ENCODE measurements at places on chromosomes 7 and 10.

- DNase-seq, result no peak
Observed at GRCh38 chr7:102426268-102427018, 6.9 kb upstream of the ORAI2 start.

DNA sequence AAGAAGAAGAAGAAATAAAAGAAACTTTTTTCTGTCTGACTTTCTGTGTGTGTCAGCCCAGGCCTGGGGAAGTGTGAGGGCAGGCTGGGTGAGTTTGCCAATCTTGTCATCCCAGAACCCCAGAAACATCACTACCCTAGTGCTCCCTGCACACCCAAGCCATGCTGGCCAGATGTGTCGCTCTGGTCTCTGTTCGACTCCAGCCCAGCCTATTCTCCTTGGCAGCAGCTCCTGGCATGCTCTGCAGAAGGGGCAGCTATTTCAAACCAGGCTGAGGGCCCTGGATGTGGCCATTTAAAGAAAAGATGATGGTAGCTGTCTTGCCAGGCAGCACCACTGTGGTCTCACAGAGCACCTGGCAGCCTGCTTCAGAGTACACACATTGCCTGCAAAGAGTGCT, 334.1 kb downstream of the RPS24 start:
- DNase-seq, result no peak

GRCh38 chr7:94054130-94054529, 50.0 kb upstream of the BET1 start:
- no peak for DNase-seq

DNA sequence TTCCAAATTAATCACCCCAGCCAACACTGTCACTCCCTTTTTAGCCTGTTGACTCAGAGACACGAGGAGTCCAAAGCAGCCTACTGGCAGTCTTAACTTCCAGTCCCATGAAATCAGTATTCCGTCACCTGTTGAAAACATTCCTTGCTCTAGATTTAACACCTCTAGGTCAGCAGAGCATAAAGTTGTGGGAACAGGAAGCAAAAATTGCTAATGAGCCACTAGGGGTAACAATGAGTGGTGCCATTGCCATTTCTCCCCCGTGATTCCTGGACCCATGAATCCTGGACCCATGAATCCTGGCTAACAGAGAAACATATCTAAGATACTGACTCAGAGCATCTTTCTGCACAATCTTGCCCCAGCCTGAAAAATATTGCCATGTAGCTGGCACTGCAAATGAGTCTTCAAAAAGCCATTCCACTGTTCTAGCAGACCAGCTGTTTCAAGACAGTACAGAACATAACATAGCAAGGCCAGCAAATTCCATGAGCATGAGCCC, 252.7 kb upstream of the PTER start:
- no peak for DNase-seq

- DNase-seq, result peak; percentile 43
Observed at GRCh38 chr10:35765066-35765527, 123.0 kb upstream of the FZD8 start.

DNA sequence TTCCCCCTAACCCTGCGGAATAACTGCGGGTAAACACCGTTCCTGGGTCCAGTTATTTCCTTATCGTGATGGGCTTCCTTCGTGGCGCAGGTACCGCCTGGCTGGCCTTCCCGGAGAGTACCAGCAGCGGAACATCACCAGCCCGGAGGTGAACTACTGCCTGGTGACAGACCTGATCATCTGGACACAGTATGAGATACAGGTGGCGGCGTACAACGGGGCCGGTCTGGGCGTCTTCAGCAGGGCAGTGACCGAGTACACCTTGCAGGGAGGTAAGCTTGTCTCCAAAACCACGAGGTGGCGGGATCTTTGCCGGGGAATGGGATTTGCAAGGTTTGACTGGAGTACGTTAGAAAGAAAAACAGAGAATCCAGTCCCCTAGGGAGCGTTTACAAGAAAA, 665.0 kb upstream of the FOXK1 start:
- DNase-seq, result no peak

GRCh38 chr10:44352316-44353127, 32.4 kb downstream of the CXCL12 start:
- DNase-seq, result peak; percentile 69

DNA sequence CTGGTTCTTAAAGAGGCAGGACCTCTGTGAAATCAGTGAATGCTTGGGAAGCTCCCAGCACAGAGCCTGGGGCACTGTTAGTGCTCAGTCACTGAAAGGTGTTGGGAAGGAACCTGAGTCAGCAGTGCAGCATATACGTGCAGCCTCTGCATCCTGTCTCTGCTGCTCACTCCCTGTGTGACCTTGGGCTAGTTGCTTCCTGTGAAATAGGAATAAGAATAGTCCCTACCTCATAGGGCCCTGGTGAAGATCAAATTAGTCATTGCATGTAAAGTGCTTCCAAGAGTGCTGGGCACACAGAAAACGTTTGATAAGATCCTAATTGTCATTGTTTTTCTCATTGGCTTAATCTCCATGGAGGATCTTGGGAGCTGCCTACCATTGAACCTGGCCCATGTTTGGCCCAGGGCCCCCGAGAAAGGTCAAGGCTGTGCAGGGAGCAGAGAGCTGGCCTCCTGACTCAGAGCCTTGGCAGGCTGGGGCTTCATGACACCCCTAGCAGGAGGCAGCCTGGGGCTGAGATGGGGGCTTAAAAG, 73.3 kb upstream of the COL13A1 start:
- DNase-seq, result no peak

- no peak for DNase-seq
Observed at GRCh38 chr10:127976286-127976685, 69.4 kb downstream of the PTPRE start.

DNA sequence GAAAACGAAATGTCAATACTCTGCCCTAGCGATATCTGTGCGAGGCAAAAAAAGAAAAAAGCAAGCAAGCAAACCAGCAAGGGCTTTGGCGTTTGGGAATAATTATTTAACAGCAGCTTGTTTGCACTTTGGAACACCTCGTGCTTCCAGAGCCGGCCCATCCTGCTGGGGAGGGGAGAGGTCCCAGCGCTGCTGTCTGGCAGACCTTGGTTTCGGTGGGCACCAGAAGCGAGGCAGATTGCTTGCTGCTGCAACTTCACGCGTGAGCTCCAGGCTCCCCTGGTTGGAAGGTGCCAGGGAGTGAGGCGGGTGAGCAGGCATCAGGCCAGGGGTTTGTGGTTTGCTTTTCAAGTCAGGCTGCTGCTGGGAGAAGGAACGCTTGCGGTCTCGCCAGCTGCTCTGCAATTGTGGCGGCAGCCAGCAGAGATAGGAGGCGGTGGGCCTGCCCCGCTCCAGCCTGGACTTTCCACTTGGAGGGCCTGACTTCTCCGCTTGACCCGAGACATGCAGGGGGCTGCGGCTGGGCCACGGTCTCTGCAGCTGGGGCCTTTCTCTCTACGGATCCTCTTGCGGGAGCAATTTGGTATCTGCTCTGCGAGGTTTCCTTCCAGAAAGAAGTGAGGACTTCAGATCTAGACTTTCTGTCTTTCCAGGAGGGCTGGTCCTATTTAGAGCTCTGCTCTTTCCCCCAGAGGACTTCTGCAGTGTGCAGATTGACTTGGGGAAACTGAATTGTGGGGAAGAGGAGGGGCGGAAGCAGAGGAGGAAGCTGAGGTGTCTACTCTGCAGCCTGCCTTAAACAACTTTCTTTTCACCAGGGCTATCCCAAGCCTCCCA, 131.4 kb downstream of the PRPF18 start:
- peak; percentile 92 for DNase-seq

- no peak for DNase-seq
Observed at GRCh38 chr10:88070080-88070880, 206.9 kb downstream of the PTEN start.

DNA sequence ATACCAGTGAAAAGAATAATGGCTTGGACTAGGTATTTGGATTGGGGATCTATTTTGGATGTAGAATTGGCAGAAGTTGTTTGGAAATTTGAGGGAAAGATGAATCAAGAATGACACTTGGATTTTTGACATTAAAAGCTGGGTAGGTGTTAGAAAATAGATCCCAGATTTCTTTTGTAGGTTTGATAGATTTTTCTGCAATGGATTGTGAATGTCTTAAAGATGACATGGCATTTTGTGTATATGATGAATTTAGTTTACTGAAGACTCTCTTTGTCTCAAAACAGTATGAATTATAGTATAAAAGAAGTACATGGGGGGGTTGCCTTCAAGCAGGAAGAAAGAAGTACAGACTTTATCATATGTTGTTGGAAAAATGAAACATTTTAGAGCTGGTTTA, 75.8 kb downstream of the MPLKIP start:
- no peak for DNase-seq

DNA sequence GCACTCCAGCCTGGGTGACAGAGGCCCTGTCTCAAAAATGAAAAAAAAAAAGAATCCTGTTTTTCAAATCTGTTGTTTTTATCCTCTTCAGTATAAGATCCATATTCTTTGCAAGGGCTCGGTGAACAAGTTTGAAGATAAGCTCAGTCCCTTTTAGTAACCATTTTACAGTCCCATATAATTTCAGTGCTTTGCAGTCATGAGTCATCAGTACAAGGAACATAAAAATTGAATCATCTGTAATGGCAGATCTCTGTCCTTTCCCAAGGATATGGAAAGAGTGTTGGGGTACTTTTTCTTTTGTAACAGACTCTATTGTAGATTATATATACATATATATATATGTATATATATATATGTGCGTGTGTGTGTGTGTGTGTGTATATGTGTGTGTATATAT, 52.2 kb upstream of the ZPBP start:
- no peak for DNase-seq

GRCh38 chr7:159098811-159099655, 45.6 kb downstream of the VIPR2 start:
- DNase-seq, result no peak

- no peak for DNase-seq
Observed at GRCh38 chr10:71679425-71679824, 40.2 kb downstream of the C10orf105 start.

GRCh38 chr7:136807598-136807997, 60.9 kb upstream of the CHRM2 start:
- no peak for DNase-seq

GRCh38 chr7:96426027-96426426, 104.1 kb upstream of the SLC25A13 start:
- no peak for DNase-seq

DNA sequence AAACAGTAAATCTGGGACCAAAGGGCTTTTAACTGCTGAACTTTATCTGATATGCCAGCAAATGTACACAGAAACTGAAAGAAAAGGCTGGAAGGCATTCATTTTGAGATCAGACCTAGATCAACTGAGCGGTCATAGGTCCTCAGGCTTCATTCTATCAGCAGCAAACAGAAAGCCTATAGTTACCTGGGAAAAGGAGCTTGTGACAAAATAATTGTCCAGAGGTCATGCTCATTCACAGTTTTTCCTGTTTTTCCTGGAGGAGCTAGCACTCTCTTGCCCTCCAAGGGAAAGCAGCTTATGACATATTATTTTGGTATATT, 320.2 kb downstream of the AHR start:
- no peak for DNase-seq

- DNase-seq, result peak; percentile 51
Observed at GRCh38 chr10:30671026-30671616, 41.6 kb upstream of the LYZL2 start.

GRCh38 chr10:125662584-125662983, 20.4 kb downstream of the TEX36 start:
- no peak for DNase-seq

- DNase-seq, result no peak
Observed at GRCh38 chr10:14358886-14359573, 28.3 kb upstream of the FRMD4A start.

DNA sequence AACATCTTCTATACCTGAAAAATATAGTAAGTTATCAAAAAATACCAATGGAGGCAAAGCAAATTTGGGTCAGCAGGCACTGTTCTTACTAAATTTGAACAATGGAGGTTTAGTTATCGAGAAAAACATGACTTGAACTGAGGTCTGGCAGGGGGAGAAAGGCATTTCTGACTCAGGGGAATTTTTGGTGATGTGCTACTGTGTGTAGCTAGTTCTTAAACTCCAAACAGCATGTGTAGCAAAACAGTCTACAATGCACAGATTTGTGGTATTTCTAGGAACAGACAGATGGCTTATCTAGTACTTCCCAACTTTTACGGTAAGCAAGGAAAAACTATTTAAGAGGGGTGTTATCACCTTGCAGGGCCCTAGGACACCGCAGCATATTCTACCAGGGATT, 311.6 kb upstream of the LRRN3 start:
- no peak for DNase-seq

- DNase-seq, result no peak
Observed at GRCh38 chr10:105834261-105835059, 1193.4 kb downstream of the SORCS3 start.

DNA sequence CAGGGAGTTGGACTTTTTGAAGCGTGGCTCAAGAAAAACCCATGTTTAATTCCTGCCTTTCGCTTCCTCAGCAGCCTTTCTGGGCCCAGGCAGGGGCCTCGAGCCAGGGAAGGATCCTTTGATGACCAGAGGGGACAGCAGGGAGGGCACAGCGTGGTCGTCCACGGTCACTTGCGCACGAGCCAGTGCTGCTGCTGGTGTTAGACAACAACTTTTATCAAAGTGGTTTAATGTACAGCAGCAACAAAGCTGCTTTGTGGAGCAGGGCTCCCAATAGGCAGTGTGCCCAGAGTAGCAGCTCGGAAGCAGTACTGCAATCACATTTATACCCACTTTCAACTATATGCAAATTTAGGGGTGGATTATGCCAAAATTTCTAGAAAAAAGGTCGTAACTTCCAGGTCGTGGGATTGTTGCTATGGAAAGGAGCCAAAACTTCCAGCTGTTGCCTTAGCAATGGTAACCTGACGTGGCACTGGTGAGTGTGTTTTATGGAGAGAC, 6.1 kb downstream of the GIMAP1 start:
- no peak for DNase-seq

- DNase-seq, result no peak
Observed at GRCh38 chr10:84135836-84136235, 3.5 kb upstream of the GHITM start.

GRCh38 chr10:84269773-84270172, 24.9 kb downstream of the RGR start:
- no peak for DNase-seq

DNA sequence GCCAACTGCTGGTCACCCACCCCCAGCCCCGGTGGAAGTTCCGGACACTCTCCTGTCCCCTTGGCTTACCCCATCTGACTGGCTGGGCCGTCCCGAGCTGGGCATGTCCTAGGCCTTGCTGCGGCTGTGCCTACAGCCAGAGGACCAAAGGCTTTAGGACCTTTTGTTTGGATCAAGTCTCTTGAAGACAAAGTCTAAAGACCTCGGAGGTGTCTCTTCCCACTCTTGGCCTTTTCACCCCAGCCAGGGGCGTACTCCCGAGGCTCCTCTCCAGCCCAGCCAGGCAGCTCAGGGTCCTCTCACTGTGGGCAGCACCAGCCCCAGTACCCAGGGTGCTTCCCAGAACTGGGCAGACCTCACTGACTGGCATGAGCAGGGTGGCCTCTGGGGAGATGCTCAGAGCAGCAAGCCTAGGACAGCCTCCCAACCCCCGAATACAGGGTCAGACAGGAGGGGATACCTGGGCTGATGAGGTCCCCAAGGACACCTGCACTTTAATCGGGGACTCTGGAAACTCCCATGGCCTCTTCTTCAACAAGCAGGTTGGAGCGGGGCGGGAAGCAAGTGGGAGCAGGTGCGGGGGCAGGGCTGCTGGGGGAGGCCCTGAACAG, 2.7 kb upstream of the PWWP2B start:
- DNase-seq, result no peak

All from right hindlimb (tissue), 1 donor.